Thyroid gland (tissue), 4 donors: ENCODE measurements at places on chromosomes 4 and X. TPM values are rescaled to one million over a fixed set of nuclear protein-coding genes. Genes with fewer than 3 reads are reported as not detected.
A peak's percentile ranks its signal among the peaks of the same experiment; 100 is the strongest.

DNA sequence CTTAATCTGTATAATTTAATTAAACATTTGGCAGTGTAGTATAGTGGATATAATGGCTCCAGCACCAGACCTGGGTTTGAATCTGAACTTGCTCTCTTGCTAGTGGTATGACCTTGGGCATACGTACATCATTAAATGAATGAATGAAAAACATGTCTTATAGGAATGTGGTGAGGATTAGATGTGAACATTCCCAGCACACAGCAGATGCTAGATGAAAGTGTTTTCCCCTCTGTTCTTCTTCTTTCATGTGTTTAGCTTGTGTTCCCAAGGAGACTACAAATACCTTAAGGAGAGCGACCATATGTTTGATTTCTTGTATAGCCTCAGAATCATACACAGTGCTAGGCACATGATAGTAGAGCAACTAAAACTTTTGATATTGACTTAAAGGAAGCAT lies 56.5 kb downstream of the CT47B1 start:
- no peaks in the 10 kb centered on the region for H3K36me3 ChIP-seq
- H3K27ac ChIP-seq: no peak overlapping the region
- H3K4me1 ChIP-seq: no peaks in the 10 kb centered on the region
- DNase-seq: no peak

- H3K4me1 ChIP-seq: no peaks in the 10 kb centered on the region
- no peaks in the 10 kb centered on the region for H3K36me3 ChIP-seq
- H3K27ac ChIP-seq: no peak overlapping the region
- DNase-seq: no peak
- H3K4me3 ChIP-seq: no peak overlapping the region
- no peaks in the 10 kb centered on the region for H3K27me3 ChIP-seq
Observed at GRCh38 chr4:87986508-87986907, 11.0 kb downstream of the SPP1 start.

GRCh38 chr4:125432078-125432477 lies 117.3 kb downstream of the FAT4 start:
- DNase-seq: no peak
- no peaks in the 10 kb centered on the region for H3K4me1 ChIP-seq
- H3K27ac ChIP-seq: no peak overlapping the region
- no peak overlapping the region for H3K4me3 ChIP-seq

- H3K27me3 ChIP-seq: peaks cover 7% of the 10 kb centered on the region
- no peak overlapping the region for H3K27ac ChIP-seq
- H3K36me3 ChIP-seq: no peaks in the 10 kb centered on the region
- peak; percentile 23 for DNase-seq
- no peak overlapping the region for H3K4me3 ChIP-seq
Observed at GRCh38 chrX:111868726-111869638, 7.0 kb upstream of the TRPC5OS start.

GRCh38 chr4:165006886-165007285 lies 24.9 kb upstream of the TRIM60 start:
- no peak overlapping the region for H3K4me3 ChIP-seq
- no peaks in the 10 kb centered on the region for H3K4me1 ChIP-seq
- DNase-seq: no peak

The FHIP1A gene
- 72.9 TPM for total RNA-seq

The MAGEC2 gene
- total RNA-seq: not detected

The IL2 gene
- not detected for total RNA-seq
